ENCODE measurements at places on chromosomes 4 and X.
A peak's percentile ranks its signal among the peaks of the same experiment; 100 is the strongest.

DNA sequence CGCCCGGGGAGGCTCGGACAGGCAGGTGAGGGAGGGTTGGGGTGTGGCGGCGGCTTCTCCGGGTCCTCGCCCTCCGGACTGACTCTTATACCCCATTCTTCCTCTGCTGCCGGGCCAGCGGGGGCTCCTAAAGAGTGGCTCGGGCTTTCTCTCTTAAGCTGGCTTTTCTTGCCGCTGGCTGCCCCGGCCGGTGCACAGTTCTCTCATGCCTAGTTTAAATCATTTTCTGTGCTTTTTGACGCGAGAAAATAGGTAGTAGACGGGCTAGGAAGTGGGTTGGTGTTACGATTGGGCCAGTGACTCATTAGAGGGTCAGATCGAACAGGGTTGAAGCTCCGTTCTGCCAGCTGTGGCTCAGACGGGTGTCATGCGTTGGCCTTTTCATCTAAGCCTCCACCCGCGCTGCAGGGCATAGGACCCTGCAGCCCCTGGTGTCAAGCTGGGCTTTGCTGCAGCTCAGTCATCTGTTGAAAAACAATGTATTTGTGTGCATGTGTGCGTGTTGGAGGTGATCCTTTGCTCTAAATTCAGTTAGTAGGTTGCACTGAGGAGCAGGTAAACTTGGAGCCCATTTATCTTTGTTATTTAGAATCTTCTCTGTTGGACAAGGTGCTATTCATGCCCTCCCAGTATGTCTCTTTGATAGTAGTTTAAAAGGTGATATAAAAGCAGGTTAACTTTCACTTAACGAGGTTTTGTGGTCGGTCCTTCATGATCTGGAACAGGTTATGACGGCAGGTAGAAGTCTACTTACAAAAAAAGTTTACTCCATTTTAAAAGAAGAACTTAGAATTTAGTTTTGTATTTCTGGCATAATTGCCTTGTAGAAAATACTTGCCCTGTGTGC lies 802 bp downstream of the BMP2K start:
- DNase-seq: no peak

- DNase-seq: no peak
Observed at GRCh38 chr4:118816538-118817177, 19.3 kb downstream of the SEC24D start.

GRCh38 chr4:110309675-110310074 lies 111.3 kb upstream of the ELOVL6 start:
- DNase-seq: no peak

- no peak for DNase-seq
Observed at GRCh38 chr4:84167093-84167492, 332.0 kb downstream of the NKX6-1 start.

GRCh38 chr4:47617607-47618006 lies 132.5 kb downstream of the ATP10D start:
- no peak for DNase-seq

GRCh38 chrX:69195192-69195591 lies 29.9 kb upstream of the PJA1 start:
- DNase-seq: no peak

DNA sequence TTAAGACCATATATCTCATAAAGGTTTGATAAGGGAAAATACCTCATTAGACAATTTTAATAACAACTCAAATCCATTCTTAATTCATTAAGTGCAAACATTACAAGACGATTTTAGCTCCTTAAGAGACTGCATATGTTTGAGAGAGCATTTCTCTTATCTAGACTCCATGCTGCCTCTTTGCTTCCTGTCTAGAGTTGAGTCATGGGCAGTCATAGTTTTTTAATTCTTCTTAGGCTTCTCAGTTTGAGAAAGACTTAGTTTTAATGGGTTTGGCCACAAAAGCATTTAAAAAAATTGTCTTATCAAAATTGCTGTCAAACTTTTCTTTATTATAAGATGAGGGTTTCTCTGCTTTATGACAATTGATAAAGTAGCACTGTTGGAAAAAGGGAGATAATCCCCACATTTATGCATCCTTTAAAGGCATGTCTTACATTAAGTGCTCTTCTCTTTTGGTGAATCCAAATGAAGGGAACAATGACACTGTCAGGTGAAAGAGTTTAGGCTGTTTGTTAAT lies 713.4 kb downstream of the PCDH18 start:
- DNase-seq: no peak

DNA sequence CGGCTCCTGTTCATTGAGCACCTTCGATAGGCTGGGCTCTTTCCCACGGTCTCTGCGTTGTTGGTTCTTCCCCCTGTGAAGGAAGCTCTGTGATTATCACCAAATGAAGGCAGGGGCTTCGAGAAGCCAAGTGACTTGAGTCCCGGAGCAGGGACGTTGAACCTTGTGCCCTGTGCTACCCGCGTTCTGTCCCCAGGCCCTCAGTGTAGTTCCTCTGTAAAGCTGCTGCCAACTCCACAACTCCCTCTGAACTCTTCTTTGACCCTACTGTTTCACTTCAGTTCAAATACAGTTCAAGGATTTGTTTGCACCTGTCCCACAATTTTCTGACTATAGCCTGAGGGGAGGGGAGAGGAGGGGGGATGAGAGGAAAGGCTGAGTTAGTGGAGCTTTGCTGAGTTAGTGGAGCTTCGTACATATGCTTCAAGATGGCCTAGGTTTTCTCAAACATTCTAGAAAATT lies 635 bp upstream of the PHF8 start:
- DNase-seq: no peak

DNA sequence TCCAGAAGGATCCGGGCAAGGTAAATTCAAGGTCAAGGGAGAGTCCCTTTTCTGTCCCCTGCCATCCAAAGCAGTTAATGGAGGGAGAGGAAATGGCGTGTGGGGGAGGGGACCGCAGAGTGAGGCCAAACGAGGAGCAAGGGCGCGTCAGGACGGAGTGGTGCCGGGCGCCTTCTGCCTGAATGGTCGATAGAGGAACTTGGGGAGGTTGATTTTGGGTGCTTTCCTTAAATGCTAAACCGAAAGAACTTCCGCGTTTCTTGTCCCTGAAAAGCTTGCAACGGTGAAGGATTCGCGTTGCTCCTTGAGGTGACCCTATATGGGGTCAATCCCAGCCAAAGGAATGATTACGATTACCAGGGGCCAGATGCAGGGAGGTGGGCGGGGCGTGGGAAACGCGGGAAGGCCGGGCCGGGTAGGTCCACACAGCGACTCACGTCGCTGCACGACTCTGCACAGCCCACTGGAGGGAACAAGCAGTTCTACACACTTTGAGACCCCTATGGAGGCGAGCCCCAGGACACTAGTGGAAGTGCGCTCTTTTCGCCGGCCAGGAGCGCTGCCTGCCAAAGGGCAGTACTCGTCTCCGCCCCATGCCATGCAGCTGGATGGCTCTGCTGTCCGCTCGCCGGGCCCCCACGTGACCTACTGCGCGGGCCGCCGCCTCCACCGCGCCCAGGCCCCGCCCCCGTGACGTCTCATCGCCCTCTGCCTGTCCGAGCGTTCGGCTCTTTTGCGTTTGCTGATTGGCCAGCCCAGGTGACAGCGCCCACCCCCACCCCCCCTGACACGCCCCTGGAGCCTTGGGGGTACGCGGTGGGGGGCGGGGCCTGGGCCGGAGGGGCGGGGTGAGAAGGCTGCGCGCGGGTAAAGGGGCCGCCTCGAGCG lies 452 bp upstream of the GK start:
- peak; percentile 38 for DNase-seq

DNA sequence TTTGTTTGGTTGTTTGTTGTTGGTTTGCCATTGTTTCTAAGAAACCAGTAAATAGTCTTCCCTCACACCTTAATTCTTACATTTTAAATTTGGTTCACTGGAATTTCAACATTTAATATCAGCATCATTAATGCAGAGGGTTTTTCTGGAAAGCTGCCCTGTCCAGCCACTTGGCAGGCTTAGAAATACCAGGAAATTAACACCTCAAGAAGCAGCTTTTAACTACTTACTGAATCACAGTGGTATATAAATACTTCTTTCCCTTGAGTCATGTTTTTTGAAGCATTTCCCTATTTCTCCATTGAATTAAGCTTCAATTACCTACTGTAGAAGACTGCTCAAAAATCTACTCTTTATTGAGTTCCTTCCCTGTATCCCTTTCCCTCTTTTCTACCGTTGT lies 1221.1 kb upstream of the ADGRL3 start:
- DNase-seq: no peak

DNA sequence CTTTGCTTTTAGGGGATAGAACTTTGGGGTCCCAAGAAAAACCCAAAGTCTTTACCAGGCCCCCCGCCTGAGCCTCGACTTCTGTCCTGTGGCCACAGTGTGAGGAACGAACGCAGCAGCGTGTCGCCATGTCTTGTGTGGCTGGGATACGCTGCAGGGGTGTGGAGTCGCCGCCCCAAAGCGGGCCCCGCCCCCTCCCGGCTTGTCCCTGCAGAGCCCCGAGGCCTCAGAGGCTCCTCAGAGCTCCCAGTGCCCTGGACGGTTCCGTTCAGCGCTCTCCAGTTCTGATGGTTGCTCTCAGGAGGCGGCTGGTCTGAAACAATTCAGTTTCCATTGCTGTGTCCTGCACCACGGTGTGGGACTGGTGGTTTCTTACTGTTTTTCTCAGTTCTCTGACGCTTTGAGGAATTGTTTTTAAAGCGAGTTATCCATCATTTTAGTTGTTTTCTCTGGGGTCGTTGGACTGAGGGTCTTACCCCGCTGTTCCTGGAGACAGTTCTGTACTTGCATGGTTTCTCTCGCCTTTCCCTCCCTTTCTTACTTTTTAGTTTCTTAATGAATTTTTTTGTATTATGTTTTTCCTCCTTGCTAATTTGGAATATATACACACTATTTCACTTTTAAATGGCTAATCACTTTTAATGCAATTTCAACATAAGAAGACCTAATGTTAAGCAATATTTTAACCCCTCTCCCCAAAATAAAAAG lies 1.6 kb upstream of the IDUA start:
- no peak for DNase-seq

DNA sequence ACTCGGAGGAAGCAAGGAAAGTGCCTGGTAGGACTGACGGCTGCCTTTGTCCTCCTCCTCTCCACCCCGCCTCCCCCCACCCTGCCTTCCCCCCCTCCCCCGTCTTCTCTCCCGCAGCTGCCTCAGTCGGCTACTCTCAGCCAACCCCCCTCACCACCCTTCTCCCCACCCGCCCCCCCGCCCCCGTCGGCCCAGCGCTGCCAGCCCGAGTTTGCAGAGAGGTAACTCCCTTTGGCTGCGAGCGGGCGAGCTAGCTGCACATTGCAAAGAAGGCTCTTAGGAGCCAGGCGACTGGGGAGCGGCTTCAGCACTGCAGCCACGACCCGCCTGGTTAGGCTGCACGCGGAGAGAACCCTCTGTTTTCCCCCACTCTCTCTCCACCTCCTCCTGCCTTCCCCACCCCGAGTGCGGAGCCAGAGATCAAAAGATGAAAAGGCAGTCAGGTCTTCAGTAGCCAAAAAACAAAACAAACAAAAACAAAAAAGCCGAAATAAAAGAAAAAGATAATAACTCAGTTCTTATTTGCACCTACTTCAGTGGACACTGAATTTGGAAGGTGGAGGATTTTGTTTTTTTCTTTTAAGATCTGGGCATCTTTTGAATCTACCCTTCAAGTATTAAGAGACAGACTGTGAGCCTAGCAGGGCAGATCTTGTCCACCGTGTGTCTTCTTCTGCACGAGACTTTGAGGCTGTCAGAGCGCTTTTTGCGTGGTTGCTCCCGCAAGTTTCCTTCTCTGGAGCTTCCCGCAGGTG lies 637 bp downstream of the AR start:
- no peak for DNase-seq

DNA sequence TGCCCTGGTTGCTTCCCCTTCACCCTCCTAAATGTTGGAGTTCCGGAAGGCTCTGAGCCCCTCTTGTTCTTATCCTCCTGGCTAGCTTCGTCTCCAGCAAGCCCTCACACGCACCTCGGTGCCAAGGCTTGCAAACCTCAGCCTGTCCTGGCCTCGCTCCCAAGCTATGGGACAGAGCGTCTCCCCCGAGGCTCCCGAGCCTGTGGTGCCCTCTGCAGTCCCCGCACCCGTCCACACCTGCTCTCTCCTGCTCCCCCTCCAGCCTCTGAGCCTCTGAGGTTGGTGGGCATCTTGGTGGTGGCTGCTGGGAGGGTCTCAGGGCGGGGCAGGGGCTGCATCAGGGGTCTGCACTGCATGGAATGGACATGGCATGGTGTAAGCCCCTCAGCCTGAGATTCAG lies 63.2 kb downstream of the TRMT44 start:
- no peak for DNase-seq

DNA sequence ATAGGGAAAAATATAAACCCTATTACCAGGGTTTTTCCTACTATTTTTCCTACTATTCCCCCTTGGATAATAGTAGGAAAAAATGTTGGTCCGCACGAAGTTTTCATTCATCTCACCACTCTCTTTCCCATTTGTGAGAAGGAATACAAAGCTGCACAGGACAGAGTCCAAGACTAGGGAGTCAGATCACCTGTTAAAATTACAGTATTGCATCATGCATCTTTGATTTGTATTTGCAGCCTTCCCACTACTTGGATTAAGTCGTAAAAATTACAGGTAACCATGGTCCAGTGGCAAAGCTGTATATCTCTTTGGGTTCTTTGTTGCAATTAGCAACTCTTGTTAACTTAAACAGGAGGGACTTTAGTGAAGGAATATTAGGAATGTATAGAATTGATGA lies 121.5 kb downstream of the FNIP2 start:
- DNase-seq: no peak

- DNase-seq: no peak
Observed at GRCh38 chr4:39642885-39643552, 4.4 kb upstream of the SMIM14 start.

GRCh38 chrX:78075787-78076389 lies 28.2 kb upstream of the PGK1 start:
- no peak for DNase-seq

DNA sequence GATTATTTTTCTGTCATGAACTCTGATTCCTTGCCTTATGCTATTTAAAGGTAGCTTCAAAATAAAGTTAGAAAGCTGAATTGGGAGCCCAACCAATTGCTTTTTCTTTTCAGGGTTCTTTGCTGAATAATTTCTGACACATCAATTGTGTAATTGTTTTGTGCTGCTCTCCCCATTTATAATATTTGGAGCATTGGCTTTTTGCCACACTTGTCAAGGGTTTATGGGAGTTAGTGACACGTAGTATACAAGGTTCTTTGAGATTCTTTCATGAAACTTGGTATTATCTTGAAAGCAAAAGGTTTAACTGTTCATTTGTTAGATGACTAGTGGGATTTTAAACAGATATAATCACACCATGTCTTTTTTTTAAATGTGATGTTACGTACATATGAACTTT lies 80.9 kb downstream of the POLA1 start:
- DNase-seq: no peak

DNA sequence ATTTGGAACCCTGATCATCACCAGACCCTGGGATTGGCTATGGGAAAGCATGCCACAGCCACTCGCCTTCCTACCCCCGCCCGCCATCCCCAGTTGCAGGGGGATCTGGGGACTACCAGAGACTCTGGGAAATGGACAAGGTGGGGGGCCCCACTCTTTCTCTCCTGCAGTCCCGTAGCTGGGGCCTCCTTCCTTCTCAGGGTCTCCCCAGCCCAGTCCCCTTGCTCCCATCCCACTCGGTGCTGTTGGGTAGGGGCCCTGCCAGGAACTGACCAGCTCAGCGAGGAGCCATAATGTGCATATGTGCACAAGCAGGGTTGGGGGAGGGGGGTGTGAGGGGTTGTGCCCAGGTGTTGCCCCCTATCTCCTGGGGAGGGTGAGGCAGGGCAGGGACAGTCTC lies 3.4 kb upstream of the USP11 start:
- DNase-seq: no peak

All from SW 1271 (cell line).